ENCODE measurements at places on chromosomes 1 and 21. TPM values are rescaled to one million over a fixed set of nuclear protein-coding genes. Genes with fewer than 3 reads are reported as not detected.

The TNFRSF8 gene
- not detected for total RNA-seq

The LCE1B gene
- total RNA-seq, result not detected

The AQP10 gene
- not detected for total RNA-seq

The CLCN6 gene
- total RNA-seq, result 14.0 TPM

The CELA2A gene
- total RNA-seq, result not detected

The TAF13 gene
- total RNA-seq, result 72.7 TPM

The RIMKLA gene
- not detected for total RNA-seq

The GON4L gene
- total RNA-seq, result 31.6 TPM

The CFHR4 gene
- not detected for total RNA-seq

The KISS1 gene
- total RNA-seq, result not detected

The VAV3 gene
- total RNA-seq, result 1.0 TPM

The CGN gene
- 0.67 TPM for total RNA-seq

The NPHS2 gene
- not detected for total RNA-seq

The ATP6V1G3 gene
- total RNA-seq, result not detected

The SRM gene
- total RNA-seq, result 53.9 TPM

The ATAD3C gene
- total RNA-seq, result not detected

The SPATC1L gene
- total RNA-seq, result 3.1 TPM

The ADAM30 gene
- not detected for total RNA-seq

The OLFML3 gene
- 1.4 TPM for total RNA-seq

The C8A gene
- not detected for total RNA-seq

The OXCT2 gene
- total RNA-seq, result 0.69 TPM

The HOOK1 gene
- total RNA-seq, result not detected

The PRR9 gene
- total RNA-seq, result not detected

The LAPTM5 gene
- total RNA-seq, result not detected

The LRRC3 gene
- 3.1 TPM for total RNA-seq

The NUAK2 gene
- 0.33 TPM for total RNA-seq

The LORICRIN gene
- total RNA-seq, result not detected

The MYOC gene
- not detected for total RNA-seq

The RIPPLY3 gene
- not detected for total RNA-seq

The TNFRSF18 gene
- not detected for total RNA-seq

The FCGR1A gene
- total RNA-seq, result not detected

The B3GALNT2 gene
- total RNA-seq, result 36.7 TPM

The COQ8A gene
- 14.9 TPM for total RNA-seq

The CLCNKB gene
- not detected for total RNA-seq

The TNFRSF14 gene
- 233 TPM for total RNA-seq

The IFNLR1 gene
- under 0.01 TPM for total RNA-seq

The SLC30A2 gene
- 0.31 TPM for total RNA-seq

The B3GALT2 gene
- 1.0 TPM for total RNA-seq

The ACKR1 gene
- under 0.01 TPM for total RNA-seq

The ELF3 gene
- under 0.01 TPM for total RNA-seq

The SHE gene
- total RNA-seq, result 0.36 TPM

The KCNC4 gene
- 1.00 TPM for total RNA-seq

The UBQLN4 gene
- total RNA-seq, result 21.4 TPM

The SFN gene
- total RNA-seq, result not detected

The NUDT4B gene
- total RNA-seq, result 29.9 TPM

The SV2A gene
- 4.2 TPM for total RNA-seq

The SPATA1 gene
- 2.2 TPM for total RNA-seq

The UTS2 gene
- not detected for total RNA-seq

The FCRL2 gene
- total RNA-seq, result not detected

The CCDC27 gene
- total RNA-seq, result not detected

The MYOG gene
- total RNA-seq, result not detected

The ZNF593 gene
- total RNA-seq, result 20.6 TPM

The CCNL2 gene
- total RNA-seq, result 98.9 TPM

The KIAA0040 gene
- total RNA-seq, result 0.15 TPM

The WDR64 gene
- 0.34 TPM for total RNA-seq
